HFFc6 (cell line): ENCODE measurements at places on chromosomes 11 and 22. TPM values are rescaled to one million over a fixed set of nuclear protein-coding genes. Genes with fewer than 3 reads are reported as not detected.
A peak's percentile ranks its signal among the peaks of the same experiment; 100 is the strongest.

RASGRP2 gene
- not detected in 3 replicates for total RNA-seq

GGTLC3 gene
- total RNA-seq = not detected in 3 replicates

DNA sequence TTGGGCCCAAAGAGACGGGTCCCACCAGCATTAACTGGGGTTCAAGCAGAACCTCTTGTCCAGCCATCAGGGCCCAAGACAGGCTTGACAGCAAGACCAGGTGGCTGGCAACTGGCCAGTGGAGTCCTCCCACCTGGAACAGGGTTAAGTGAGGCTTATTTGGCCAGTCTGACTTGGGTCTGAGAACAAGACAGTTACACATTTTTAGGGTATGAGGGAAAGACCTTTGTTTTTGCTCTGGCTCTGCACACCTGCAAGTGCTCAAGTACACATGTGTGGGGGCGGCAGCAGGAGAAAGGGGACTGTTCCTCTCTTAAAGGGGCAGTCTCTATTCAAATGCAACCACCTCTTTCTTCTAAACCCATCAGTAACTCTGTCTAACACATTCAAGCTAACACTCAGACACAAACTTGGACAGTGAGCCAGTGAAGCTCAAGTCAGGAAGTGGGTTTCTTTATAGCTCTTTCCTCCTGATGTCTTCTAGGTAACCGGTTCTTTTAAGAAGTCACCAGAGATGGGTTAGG lies 116.2 kb downstream of the ETS1 start:
- no peak for DNase-seq

- DNase-seq = no peak
These were observed 56.0 kb upstream of the B3GNT6 start for GRCh38 chr11:76978239-76978638.

DNA sequence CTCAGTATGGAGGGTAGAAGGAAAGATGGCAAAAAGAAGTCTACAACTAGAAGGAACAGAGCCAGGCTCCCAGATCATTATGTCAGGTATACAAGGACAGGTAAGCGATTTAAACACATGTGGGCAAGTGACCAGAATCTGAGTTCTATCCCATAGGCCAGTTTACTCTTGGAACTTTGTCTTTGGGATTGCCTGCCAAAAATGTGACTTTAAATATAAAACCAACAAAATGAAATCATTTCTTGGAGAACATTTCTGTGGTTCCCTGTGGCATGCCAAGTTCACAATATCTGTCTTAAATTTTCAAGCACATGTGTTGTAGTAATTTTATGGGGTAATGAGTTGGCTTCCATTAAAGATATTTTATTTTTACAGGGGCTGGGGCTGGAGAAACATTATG lies 141.0 kb downstream of the SLC17A6 start:
- no peak for DNase-seq

DNA sequence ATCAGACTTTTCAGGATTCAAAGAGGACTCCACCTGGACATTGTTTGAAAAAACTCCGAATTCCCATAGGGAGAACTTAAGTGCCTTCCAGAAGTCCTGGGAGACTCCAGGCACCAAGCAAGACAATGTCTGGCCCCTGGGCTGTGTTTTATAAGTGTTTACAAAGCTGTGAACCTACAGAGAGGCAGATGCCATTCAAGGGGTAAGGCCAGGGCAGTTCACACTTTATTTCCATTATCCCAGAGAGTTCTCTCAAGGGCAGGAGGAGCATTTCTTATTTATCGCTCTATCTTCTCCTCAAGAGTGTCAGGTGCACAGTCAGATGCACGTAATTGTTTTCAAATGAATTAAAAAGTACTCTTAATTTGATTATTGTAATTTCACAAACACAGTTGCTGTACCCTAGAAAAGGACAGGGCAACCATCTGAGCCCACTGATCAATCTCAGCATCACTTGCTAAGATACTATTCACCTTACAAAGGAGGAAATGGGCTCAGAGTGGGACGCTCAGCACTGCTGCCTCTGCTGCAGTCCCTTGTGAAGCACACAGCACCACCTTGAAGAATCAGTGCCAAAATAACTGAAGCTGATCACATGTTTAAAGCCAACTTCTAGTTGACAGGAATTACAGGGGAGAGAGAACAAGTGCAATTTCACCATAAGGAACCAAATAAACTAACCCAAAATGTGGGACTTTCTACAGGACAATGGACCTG lies 35.0 kb downstream of the RASSF10 start:
- no peak for DNase-seq

APOA4 gene
- total RNA-seq = not detected in 3 replicates

DNA sequence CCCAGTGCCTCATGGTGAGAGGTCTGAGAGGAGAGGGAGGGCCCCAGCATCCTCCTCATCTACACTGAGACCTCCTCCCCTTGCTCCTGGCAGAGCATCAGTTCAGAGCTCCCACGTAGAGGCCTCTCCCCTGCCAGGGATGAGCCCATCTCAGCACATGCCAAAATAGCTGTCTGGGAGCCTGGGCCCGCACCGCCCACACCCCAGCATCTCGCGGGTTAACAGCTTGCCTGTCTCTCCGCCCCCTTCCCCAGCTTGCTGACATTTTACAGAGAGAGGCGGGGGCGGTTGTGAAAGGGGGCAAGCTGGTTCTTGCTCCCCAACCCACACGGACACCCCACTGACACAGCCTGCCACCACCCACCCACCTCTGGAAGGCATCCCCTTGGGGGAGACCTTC lies 6.4 kb downstream of the DGKZ start:
- no peak for DNase-seq

GRCh38 chr22:45553351-45554039 lies 50.8 kb downstream of the FBLN1 start:
- DNase-seq = peak; percentile 92

- peak; percentile 74 for DNase-seq
These were observed 82.8 kb downstream of the FBXO7 start for GRCh38 chr22:32557444-32557843.

GRCh38 chr11:111512296-111513239 lies at the start of gene BTG4:
BTG4 (minus strand) TSS chr11:111512386; CDS start chr11:111498776, 13,610 bp downstream.
- DNase-seq = no peak

GRCh38 chr11:44574610-44575287 lies 9.3 kb downstream of the CD82 start:
- DNase-seq = peak; percentile 87

- no peak for DNase-seq
These were observed 83.6 kb downstream of the ENTHD1 start for GRCh38 chr22:39809772-39810557.
